ENCODE measurements at places on chromosomes 13 and 19.
A peak's percentile ranks its signal among the peaks of the same experiment; 100 is the strongest.

GRCh38 chr19:54448040-54448773 is 792 bp upstream of the LENG8 start:
- peak; percentile 82 for DNase-seq

GRCh38 chr13:113783966-113784644 is 25.1 kb downstream of the TMEM255B start:
- no peak for DNase-seq

GRCh38 chr19:51186323-51186722 is 38.6 kb upstream of the CD33 start:
- no peak for DNase-seq

DNA sequence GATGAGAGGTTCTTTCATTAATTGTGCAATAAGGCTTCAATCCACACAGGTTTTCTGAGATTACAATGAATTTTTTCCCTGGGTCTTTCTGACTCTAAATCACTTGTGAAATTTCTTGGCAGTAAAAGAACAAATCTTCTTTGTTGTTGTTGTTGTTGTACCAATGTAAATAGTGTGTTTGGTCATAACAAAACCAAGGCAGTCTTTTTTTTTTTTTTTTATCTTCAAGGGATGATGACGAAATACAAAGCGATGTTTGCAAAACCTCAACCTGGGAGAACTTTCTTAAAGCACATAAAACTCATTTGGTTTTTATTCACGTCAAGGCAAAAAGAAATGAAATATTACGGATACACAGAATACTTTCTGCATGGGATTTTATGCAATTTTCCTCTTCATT is 462.0 kb downstream of the LIG4 start:
- no peak for DNase-seq

GRCh38 chr13:21573920-21574712 is 29.9 kb downstream of the MICU2 start:
- DNase-seq, result no peak

DNA sequence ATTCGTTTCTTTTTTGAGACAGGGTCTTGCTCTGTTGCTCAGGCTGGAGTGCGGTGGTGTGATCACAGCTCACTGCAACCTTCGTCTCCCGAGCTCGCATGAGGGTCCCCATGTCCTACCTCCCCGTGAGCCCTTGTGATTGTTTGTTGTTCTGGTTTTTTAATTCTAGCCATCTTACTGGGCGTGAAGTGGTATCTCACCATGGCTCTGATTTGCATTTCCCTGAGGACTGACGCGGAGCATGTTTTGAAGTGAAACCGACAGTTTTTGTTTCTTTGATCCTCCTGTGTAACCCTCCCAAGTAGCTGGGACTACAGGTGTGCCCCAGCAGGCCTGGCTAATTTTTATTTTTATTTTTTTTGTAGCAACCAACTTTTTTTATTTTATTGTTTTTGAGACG is 21.7 kb downstream of the GNG7 start:
- no peak for DNase-seq

All from ovary (tissue), 10 donors.